ENCODE measurements at places on chromosomes 2 and 18.

- DNase-seq, result no peak
Observed at GRCh38 chr2:224366267-224366844, 35.6 kb downstream of the FAM124B start.

- DNase-seq, result no peak
Observed at GRCh38 chr2:217279140-217279539, 419.3 kb upstream of the TNP1 start.

GRCh38 chr2:62972601-62973000, 78.0 kb upstream of the OTX1 start:
- DNase-seq, result no peak

GRCh38 chr2:84986018-84986417, 15.1 kb downstream of the KCMF1 start:
- no peak for DNase-seq

DNA sequence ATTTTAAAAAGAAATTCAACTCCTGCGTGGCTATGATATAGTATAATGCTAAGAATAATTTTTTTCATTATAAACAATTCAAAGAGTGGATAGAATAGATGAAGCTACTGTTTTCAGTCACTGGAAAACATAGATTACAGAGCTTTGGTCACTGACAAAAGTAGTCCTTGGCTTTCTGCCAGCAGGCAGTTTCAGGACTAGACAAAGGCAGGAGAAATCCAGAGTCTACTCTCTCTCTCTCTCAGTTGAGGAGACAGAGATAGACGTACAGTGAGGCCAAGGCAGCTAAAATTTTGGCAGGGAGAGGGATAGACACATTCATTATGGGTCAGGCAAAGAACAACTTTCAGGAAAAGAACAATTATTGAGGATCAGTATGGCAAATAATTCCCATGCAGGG, 491.4 kb upstream of the CRIM1 start:
- no peak for DNase-seq

DNA sequence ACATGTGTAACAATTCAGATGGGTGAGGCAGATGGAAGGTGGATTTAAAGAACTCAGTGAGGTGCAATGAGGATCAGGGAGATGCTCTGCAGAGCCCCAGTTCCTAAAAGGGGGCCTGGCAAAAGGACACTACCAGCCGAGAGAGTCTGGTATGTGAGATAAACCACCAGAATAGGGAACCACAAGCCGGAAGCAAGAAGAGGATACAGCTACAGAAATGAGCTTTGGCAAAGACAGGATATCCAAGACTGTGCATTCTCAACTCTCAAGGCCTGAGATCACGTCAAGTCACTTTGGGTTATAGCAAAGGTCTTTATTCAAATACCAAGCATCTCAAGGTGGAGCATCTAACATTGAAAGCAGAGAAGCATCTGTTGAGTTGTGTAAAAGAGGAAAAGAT, 293.5 kb downstream of the ARHGAP15 start:
- no peak for DNase-seq

DNA sequence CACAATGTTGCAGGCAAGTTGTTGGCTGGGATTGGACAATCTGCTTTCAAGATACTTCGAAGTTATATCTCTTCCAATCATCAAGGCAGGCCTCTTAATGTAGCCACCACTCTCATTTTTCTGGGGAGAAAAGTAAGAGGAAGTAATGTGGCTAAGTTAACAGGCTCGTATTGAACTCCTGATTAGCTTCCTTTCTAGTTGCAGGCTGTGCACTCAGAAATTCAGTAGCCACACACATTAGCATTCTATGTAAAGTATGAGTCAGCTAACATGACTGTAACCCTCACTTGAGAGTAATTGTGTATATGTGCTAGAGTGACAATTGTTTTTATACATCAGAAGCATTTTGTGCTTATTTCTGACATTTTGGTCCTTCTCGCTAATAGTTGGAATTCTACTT, 3.3 kb downstream of the TWSG1 start:
- no peak for DNase-seq

DNA sequence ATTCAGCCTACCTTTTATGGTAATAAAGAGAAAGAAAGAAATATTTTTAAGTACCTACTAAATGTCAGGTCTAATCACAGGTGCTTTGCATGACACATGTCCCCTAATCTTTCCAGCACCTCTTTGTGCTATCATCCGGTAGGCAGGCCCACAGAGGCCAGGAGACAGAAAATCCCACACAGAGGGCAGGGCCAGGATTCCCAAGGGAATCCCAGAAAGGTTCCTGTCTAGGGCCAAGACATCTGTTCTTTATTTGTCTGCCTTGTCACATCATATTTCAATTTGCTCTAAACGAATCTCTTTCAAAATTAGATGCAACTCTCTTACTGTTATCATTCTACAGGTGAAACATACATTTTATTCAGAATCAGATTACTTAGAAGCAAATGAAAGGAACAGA, 676.1 kb upstream of the GYPC start:
- DNase-seq, result no peak

- no peak for DNase-seq
Observed at GRCh38 chr2:77867146-77867545, 345.0 kb upstream of the LRRTM4 start.

GRCh38 chr2:176035013-176035691, 33.1 kb upstream of the LNPK start:
- no peak for DNase-seq

- DNase-seq, result no peak
Observed at GRCh38 chr2:109070290-109070689, 58.7 kb upstream of the SH3RF3 start.

GRCh38 chr2:24385366-24385765, 25.0 kb upstream of the ITSN2 start:
- no peak for DNase-seq

DNA sequence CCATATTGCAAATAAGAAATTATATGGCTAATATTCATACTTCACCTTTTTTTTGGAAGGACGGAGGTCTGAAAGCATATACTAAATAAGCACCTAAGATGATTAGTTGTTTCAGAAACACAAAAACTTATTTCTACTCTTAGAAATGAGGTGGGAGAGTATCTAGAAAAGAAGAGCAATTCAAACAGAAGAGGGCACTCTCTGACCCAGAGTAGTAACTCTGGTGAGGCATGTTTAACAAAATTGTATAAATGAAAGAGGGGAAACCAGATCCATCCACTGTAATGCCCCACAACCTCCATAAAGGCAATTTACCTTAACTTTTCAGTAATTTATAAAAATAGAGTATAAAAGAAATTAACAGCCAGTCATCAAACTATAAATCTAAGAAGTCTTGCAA, 669.6 kb upstream of the VRK2 start:
- no peak for DNase-seq

- DNase-seq, result no peak
Observed at GRCh38 chr2:105571445-105571987, 172.7 kb upstream of the FHL2 start.

DNA sequence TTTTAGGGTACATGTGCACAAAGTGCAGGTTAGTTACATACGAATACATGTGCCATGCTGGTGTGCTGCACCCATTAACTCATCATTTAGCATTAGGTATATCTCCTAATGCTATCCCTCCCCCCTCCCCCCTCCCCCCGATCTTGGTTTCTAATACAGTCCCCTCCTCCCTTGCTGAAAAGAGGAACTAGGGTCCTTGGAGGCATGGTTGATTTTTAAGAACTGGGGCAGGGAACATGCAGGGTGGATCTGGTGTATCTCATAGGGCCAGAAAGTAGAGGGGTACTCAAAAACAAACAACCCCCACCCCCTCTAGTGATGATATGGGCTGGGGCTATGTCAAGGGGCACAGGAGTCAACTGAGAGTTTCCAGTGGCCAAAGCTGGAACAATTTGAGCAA, 153.4 kb downstream of the UBR3 start:
- no peak for DNase-seq

DNA sequence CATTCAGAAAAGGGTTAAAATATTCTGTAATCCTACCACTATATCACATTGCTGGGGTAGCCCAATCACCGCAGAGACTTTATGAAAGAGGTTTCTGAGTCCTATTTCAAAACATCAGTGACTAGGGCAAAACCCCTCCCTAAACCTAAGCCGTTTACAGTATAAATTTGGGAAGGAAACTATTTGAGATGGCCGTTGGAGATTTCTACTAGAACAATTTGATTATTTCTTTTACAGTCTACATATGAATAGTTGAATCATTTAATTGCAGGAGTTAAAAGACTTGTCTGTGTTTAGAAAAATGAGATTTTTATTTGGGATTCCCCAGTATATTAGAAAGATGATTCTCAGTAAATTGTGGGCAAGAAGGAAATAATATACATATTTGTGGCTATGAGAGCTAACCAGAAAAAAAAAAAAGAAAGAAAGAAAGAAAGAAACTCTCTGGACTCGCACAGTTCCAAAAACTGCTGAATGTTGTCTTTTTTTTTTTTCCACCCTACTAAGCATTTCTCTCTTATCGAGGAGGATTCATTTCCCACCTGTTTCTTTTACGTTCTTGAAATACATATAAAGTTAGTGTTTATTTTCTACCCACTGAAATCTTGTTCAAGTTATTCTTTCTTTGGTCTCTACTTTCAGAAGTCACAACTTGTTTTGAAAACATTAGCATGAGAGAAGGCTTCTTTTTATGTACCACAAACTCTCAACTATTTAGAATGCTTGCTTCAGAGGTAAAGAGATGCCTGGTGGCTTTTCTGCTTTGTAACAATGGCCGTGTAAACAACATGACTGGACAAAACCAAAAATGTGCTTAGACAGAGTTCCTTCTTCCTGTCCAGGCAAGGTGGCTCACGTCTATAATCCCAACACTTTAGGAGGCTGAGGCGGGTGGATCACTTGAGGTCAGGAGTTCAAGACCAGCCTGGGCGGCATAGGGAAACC, 65.9 kb downstream of the BCL2 start:
- peak; percentile 8 for DNase-seq

DNA sequence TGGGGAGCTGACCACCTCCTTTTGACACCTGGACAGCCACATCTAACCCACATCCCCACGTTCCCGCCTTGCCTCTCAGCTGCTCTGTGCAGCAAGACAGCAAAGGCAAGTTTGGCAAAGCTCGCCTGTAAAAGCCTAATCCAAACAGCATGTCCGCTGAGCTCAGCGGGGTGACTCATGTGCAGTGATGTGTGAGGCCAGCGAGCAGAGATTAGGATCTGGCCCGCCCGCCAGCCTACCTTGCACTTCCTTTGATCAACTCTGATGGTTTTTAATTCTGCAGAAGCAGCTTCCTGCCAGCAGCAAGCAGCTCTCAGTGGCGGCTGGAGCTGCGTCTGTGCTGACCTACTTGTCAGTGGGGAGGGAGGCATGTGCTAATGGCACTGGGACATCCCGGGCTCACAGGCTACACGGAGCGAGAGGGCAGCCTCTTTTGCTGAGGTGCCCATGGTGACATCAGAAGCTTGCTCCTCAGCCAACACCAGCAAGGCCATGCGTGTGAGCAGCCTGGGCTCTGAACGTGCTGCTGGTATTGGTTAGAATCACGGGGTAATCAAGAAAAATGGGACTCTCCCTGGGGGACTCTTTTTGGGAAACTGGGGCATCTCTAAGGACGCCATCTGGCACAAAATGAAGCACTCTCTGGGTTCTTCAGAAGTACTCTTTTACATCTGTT, 36.0 kb upstream of the EML4 start:
- DNase-seq, result peak; percentile 89

DNA sequence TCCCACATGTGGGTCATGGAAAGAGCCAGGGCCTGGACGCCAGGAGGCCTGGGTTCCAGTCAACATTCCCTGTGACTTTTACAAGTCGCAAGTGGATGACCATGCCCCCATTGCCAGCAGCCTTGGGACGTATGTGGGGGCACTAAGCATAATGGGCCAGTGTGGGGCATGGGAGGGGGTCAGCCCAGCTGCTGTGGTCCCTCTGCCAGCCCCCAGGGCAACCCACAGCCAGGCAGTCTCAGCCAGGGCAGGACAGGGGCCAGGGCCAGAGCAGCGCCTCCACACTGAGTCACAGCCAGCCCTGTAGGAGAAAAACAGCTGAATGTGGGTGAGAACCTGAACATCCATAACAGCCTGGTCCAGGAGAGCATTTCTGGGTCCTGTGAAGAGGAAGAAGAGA, 173.2 kb downstream of the GFPT1 start:
- no peak for DNase-seq

GRCh38 chr2:555164-555922, 121.9 kb downstream of the TMEM18 start:
- peak; percentile 41 for DNase-seq

DNA sequence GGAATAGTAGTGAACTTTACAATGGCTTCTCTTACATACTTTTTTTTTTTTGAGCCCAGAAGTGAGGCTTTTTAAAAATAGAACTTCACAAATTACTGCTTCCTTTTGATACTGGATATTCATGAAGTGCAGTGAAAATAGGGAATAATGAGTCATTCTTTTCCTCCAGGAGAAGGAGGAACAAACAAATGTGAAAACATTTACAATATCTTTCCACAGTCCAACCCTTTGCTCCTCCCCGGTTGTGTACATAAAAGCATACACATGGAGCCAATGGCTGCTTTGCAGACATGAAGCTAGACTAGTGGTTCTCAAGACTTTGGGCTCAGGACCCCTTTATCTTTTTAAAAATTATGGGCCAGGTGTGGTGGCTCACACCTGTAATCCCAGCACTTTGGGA, 266.9 kb downstream of the GBX2 start:
- no peak for DNase-seq

DNA sequence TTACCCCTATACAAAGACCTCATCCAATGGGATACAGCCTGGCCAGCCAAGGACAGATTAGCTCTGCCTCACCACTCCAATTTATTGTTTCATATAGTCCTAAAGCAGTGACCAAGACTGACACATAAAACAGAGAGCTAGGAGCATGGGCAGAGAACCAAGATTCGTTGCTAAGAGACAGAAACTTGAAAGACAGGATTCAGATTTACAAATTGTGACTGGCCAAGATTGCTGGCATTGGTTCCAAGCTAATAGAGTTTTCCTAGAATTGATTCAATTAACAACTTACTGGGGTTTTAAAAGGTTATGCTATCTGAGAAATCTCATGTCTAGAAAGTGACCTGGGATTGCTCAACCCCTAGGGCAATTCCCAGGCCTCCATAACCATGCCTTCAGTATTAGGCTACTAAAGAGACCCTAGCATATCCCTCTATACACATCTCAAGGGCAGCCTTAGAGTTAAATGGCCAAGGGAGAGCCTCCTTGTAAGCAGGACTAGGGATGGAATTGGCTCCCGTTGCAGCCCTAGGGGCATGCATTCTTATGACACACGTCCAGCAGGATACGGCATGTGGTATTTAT, 75.6 kb downstream of the ICOS start:
- no peak for DNase-seq
